Activated CD8-positive, alpha-beta memory T cell treated with anti-CD3 and anti-CD28 coated beads for 4 hours (primary cell): ENCODE measurements at places on chromosomes 13 and 19.

DNA sequence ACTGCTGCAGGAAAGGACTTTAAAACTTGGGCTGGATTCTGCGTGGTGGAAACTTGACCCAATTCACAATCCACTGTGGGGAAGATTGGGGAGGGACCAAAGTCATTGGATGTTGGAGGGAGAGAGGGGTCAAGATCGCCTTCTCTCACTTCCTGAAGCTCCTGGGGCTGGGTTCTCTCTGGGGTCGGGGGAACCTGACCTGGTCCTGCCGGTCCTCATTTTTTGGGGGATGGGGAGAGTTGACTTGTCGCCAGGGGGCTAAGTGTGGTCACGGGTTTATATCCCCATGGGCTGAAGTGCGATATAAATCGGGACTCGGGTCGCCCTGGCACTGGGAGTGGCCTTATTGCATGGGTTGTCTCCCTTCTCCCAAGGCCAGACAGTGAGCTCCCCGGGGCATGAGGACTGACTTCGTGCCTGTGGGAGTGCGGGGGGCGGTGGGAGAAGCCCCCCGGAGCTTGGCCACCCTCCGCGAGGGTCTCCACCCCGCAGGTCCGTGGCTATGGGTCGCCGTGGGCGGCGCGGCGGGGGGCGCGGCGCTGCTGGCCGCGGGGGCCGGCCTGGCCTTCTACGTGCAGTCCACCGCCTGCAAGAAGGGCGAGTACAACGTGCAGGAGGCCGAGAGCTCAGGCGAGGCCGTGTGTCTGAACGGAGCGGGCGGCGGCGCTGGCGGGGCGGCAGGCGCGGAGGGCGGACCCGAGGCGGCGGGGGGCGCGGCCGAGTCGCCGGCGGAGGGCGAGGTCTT, 6.3 kb downstream of the ICAM5 start:
- DNase-seq = no peak

DNA sequence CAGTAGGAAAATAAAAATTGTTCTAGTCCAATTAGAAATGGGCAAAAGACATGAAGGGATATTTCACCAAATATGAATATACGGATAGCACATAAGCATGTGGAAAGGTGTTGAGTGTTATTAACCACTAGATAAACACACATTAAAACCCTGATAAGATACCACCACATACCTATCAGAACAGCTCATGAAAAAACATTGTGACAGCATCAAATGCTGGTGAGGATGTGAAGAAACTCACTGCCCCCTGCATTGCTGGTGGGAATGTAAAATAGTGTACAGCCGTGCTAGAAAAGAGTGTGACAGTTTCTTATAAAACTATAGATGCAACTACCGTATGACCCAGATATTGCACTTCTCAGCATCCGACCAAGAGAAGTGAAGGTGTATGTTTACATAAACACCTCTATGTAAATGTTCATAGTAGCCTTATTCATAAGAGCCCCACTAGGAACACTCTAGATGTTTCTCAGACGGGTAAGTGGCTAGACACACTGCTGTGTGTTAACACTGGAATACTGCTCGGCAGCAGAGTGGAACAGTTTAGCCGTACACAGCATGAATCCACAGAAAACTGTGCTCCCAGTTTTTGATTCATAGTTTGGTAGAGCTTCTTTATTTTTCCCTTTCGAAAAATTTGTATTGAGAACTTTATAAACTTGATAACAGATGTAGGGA, 321.1 kb downstream of the MYO16 start:
- no peak for DNase-seq

DNA sequence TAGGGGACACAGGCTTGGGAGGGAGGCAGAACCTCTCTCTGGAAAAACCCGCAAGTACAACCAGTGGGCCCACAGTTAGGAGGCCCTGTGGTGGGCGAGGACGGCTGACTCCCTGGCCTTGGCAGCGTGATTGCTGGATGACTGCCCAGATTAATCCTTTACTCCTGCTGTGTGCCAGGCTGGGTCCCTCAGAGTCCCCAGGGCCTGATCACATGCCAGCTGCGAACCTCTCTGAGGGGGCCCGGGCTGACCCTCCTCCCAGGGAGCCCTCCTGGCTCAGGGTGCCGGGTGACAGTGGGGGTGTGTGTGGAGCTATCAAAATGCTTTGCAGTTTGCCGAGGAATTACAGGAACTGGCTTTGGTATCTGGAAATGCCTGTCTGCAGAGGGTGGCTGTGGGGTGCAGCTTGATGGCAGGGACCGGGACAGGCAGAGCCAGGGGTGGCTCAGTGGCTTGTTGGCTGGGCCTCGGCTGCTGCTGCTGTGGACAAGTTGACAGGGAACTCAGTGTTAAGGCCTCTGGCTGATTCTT, 48.9 kb downstream of the DNM2 start:
- no peak for DNase-seq

GRCh38 chr19:56174550-56174949, 1.3 kb upstream of the GALP start:
- no peak for DNase-seq

- DNase-seq = no peak
Measured at GRCh38 chr13:33262062-33262487, 23.5 kb downstream of the STARD13 start.
